Bronchial epithelial cell (primary cell): ENCODE measurements at places on chromosomes 4 and X. TPM values are rescaled to one million over a fixed set of nuclear protein-coding genes. Genes with fewer than 3 reads are reported as not detected.

Gene MAP7D3
- total RNA-seq, result 3.2 and 5.1 TPM in 2 replicates

- DNase-seq, result no peak
These were observed 43.2 kb upstream of the SLC10A4 start for GRCh38 chr4:48439988-48440387.

Gene RPS6KA6
- 5.3 and 6.0 TPM in 2 replicates for total RNA-seq

- DNase-seq, result no peak
These were observed 22.3 kb upstream of the RNF150 start for GRCh38 chr4:141155586-141155985.

DNA sequence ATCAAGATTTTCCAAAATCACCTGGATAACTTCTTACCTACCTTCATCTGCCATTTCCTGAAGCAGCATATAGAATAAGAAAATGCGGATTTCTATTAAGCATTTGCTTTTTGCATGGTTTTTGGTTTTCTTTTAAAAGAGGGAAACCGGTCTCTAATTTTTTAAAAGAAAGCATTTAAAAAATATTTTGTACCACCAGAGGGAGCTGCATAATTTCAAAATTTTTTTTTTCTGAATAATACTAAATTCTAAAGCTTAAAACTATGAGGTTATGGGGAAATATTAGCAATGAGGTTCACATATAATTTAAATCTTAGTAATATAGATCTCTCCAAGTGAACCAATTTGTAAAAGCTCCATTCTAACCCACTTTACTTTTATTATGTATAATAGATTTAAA is 137.7 kb upstream of the TENT5D start:
- no peak for DNase-seq

DNA sequence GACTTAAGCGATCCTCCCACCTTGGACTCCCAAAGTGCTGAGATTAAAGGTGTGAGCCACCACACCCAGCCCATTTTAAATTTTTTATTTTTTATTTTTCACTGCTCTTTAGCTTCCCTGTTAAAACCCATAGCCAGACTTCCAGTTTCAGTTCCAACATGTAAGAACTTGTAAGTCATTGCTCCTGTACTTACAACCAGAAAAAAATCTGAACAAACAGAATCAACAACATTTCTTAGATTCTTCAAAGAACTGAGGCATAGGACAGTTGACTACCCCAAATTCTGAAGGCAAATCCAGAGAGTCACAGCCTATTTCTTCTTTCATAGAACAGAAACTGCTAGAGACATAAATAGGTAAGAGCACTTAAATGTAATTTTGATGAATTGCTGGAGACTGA is 8.1 kb downstream of the GPRASP3 start:
- DNase-seq, result peak; percentile 59

DNA sequence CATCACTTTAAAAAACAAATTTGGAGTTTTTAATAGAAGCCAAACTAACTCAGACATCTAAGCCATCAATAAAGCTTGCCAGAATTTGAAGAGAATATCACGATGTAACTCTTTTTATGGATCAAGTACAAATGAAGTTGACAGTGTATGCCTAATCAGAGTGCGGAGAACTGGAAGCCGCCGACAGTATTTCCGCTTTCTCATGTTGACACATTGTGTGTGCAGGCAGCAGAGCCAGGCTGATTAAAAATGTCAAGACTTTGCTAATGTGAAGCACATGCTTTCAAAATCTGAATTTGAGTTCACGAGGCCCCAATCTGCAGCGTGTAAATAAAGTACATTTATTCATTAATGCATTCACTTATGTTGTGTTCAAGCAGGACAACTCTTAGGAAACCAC is 161.2 kb downstream of the TENM3 start:
- DNase-seq, result no peak

Gene MAGEE2
- not detected in 2 replicates for total RNA-seq

DNA sequence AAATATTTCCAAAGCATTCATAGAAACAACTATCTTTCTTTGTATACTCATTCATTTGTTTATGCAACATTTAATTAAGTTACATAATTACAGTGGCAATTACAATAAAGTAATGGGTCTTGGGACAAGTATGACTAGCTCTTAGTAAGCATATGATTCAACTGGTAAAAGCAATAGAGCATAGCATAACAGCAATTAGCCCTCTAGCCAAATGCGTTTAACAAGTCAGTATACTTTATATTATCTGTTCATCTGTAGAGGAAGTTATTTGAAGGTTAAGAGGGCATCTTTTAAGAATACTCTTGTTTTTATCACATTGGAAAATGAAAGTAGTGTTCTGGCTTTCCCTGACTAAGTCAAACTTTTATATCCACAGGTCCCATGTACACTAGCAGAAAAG is 198.1 kb upstream of the UGT8 start:
- DNase-seq, result peak; percentile 84

Gene KLF3
- total RNA-seq, result 33.4 and 41.9 TPM in 2 replicates

Gene DRD5
- not detected in 2 replicates for total RNA-seq

Gene EVC
- 9.5 and 12.9 TPM in 2 replicates for total RNA-seq
